ENCODE measurements at places on chromosomes 5 and 9.

DNA sequence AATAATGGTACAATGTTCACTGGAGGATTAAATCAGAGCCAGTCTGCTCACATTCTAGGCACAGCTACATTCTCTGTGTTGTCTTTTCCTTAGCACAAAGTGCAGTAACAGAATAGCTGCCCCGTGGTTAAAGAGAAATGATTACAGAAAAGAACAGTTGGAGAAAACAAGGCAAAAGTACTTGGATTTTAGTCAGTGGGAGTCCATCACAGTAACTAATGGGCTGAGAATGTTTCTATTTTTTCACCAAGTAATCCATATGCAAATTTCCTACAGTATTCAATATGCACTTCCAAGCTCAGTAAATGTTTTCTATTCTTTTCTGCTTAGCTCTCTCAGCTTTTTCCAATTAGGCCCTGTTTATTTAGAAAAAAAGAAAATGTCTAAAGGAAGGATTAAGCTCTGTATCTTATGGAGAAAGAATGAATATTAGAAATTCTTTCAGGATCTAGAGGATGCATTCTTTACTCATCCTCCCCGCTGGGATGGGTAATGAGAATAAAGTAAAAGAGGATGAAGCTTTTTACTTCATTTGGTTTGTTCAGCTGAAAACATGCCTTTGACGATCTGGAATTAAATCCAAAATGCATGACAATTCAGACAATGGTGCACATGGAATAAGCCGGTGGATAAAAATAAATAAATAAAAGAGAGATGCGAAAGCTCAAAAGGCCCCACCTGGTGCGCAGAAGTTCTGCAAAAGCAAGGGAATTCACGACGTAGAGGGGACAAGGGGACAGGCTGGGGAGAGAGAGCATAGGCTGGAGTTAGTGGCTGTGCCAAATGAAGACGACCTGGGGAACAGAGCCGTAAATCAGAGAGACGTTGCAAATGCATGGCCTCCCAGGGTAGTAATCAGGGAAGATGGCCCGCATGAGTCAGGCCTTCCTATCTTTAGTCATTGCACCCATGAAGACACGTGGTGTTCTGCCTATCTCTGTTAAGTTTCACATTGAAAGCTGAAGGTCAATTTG lies 345.2 kb downstream of the GLIS3 start:
- no peak for DNase-seq

DNA sequence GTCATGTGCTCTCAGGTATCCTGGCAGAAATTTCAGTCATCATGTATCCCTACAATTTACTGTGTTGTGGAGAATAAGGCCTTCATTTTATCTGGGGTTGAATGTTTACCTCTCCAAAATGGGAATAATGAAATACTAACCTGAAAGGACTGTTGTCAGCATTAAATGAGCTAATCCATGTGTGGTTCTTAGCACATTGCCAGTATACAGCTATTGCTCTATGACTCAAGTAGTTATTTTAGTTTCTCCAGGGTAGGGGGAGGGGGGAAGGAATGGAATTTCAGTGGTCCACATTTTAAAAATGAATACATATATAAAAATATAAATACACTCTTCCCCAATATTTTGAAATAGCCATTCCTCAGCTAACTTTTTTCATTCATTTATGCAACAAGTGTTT lies 3.5 kb downstream of the PAM start:
- DNase-seq = no peak

DNA sequence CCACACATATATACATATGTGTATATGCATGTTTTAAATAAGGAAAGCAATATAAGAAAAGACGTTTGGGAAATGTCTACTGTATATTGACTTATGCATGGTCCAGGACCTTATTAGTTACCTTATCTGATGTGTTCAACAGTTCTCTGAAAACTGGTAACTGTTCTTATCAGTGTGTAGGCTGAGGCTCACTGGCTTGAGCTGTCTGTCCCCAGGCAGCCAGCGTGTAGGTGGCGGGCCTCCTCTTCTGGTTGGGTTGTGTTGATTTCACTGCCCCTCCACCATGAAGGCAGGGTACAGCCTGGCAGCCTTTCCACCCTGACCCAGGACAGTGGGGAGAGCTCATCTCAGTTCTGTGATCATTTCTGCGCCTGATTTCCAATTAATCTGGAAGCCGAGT lies 38.7 kb upstream of the SEMA4D start:
- peak; percentile 60 for DNase-seq

DNA sequence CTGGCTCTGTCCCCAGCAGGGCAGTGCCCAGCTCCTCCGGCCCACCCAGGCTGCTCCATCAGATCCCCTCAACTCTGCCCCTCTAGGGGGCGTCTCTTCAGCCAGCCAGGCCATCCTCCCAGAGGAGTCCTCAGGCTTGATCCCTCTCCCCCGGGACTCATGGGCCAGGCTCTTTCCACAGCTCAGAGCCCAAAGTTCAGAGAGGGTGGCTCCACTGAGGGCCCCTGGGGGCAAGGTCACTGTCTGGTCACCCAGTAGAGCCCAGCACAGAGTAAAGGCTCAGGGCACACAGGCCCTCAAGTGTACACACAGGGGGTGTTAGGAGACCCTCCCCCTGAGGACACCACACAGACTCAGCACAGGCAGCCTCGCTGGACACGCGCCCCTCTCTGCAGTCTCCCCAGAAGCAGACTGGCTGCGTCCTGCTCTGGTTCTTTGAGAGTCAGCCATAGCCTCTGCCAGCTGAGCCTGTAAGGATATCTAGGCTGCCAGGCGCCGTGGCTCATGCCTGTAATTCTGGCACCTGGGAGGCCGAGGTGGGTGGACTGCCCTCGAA lies 64.8 kb downstream of the PAX5 start:
- no peak for DNase-seq

GRCh38 chr9:101225271-101225670 lies 159.5 kb downstream of the BAAT start:
- DNase-seq = no peak

DNA sequence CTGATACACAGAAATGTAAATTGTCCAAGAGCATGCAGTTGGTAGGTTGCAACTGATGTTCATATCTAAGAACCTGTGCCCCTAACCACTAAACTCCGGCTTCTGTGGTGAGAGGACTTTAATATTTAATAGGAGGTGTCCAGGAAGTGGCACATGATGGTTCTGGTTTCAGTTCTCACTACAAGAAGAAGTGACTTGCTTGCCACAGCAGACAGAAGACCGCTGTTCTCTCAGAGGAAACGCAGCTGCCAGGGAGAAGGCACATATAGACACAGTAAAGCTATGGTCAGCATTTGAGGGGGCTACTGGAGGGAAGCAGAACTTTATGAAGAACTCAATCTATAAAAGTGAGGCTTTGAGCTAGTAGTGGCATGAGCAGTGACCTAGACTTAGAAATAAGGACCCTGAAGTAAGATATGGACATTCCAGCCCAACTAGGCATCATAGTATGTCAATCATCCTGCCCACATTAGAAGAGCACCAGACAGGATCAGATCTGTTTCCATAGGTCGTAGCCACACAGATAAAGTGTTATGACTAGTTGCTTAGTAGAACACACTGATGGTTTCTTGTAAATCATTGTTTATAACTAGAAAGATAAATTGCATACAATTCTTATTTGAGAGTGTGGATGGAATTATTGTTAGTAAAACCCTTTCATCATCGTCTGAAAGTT lies 36.4 kb upstream of the DAB2 start:
- DNase-seq = no peak

DNA sequence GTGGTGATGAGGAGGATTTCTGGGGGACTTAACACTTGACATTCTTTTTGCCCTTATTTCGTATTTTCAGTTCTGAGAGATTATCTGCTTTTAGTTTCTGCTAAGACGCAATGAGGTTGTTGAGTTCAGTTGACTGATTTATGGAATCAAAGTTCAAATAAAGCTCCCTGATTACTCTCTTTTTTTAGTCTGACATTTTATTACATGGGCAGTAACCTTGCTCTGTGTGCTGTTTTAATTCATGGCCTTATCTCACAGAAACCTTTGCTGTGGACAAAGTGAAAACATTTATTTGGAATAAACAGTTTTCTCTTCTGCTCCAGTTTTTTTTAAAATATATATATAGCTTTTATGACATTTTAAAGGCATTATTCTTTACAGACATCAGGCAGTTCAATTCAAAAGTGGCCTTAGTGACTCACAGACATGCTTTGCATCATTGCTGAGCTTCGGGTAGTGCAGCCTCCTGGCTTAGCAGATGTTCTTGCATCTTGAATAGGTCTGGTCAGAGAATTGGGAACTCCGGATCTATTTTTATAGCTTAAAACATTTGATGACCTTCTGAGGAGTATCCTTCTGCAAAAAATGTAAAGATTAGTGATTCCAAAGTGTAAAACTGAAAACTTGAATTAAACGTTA lies 162.9 kb downstream of the FAM170A start:
- no peak for DNase-seq

- DNase-seq = no peak
Measured at GRCh38 chr9:133534346-133535291, at the start of gene ADAMTSL2. ADAMTSL2 (plus strand) TSS chr9:133534704; CDS start chr9:133536713, 2,009 bp downstream.

DNA sequence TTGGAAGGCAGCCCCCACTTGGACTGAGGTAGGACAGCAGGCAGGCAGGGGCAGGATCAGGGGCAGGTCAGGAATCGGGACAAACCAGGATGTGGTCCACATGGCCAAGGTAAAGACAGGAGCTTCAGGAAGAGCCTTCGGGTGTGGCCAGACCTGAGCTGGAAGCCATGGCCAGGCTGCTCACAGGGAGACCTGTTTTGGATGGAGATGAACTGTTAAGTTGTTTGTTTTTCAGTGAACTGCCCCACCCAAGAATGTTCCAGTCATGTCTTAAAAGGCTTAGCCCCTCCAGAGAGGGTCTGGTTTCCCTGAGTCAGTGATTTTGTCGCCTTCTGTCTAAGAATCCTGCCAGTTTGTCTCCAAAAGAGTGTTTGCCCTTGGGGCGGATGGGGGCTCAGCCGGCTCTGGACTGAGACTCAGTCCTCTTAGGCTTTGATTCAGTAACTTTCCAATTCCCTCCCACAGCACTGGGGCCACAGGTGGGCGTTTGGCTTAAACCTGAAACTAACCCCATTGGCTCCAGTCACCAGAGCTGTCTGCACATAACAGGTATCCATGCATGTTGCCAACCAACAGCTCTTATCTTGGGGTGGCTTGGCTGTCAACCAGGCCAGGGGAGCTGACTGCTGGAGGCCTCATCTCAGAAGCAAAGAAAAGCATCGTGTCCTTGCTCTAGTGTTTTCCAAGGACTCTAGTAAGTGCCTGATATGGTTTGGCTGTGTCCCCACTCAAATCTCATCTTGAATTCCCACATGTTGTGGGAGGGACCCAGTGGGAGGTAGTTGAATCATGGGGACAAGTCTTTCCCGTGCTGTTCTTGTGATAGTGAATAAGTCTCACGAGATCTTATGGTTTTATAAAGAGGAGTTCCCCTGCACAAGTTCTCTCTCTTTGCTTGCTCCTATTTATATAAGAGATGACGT lies 11.3 kb upstream of the ANKH start:
- no peak for DNase-seq

DNA sequence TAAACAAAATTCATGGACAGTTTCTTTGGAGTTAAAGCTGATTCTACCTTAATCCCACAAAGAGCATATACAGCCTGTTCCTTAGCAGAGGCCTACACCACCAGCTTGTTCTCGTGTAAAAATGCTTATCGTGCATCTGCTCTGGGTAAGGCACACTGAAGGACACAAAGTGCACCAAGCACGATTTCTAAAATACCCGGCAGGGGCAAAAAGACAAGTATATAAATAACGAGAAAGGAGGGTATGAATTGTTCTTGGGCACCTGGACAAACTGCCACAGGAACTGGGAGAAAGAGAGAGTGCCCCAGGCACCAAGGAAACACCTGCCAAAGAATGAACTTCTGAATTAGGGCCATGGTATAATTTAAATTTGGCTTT lies 25.3 kb downstream of the NSUN2 start:
- DNase-seq = no peak

GRCh38 chr5:139049780-139050179 lies 148.4 kb downstream of the SIL1 start:
- DNase-seq = no peak

DNA sequence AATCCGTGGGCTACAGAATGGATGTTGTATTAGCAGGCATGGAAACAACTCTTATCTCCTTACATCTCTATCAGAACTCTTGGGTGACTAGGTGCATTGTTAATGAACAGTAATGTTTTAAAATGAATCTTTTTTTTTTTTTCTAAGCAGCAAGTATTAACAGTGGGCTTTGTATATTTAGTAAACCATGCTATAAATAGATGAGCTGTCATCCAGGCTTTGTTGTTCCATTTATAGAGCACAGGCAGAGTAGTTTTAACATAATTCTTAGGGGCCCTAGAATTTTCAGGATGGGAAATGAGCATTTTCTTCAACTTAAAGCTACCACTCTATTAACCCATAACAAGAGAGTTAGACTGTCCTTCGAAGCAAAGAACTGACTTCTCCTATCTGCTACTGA lies 233.7 kb upstream of the ADAMTSL1 start:
- no peak for DNase-seq

DNA sequence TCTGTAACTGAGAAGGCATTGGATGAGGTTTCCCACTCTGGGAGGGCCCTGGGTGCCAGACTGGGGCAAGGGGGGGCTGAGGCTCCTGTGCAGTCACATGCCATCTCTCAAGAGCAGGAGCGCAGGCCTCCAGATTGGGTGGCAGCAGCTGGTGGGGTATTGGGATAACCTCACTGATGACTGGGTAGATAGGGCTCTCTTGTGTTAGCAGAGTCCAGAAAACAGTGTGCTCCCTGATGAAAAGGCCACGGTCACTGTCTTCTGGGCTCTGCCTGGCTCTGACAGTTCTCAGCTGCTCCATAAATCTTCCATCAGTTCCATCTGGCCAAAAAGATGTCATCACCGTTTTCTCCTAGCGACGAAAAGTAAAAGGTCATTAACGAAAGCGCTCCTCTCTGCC lies 21.8 kb upstream of the NKX2-5 start:
- DNase-seq = no peak

GRCh38 chr9:134419000-134419683 lies 92.9 kb downstream of the RXRA start:
- DNase-seq = no peak

DNA sequence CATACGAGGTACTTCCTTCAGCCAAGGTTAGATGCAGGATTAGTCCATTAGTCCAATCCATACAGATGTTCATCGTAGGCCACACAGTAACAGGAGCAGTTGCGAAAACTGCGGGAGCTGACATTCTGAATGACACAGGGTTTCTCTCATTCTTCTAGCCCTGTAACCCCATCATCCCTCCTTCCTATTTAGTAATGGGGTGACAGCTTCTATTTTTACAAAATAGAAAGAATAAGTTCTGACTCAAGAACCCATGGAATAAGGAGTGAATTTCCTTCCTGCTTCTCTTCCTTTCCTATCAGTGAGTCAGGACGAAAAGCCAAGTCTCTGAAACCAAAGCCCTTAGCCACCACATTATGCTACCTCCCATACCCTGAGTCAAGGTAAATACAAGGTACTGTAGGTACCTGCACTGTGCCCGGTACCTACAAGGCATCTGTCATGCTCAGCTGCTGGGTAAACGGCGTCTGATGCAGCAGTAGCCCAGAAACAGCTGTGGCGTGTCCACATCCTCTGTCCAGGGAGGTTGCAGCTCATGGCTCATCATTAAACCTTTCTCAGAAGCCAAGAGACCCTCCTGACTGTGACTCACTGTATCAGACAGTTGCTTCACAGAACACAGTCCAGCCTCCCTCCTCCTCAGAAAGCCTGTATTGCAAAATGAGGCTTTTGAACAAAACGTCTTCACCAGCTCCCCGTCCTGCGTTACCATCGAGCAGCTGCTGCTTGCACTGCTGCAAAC lies 84.2 kb downstream of the ESM1 start:
- DNase-seq = no peak

- no peak for DNase-seq
Measured at GRCh38 chr5:110072651-110073050, 382.9 kb downstream of the MAN2A1 start.

- DNase-seq = no peak
Measured at GRCh38 chr5:94872526-94872925, 254.1 kb downstream of the SLF1 start.
